Stimulated activated CD4-positive, alpha-beta T cell treated with anti-CD3 and anti-CD28 coated beads, Interleukin-4, amount 100 ng/mL, for 24 hours (primary cell): ENCODE measurements at places on chromosomes 12 and 14.

GRCh38 chr12:48903363-48903981 is 21.8 kb downstream of the FKBP11 start:
- no peak for DNase-seq

- peak; percentile 72 for DNase-seq
Observed at GRCh38 chr14:23321572-23322547, 603 bp downstream of the PABPN1 start.

DNA sequence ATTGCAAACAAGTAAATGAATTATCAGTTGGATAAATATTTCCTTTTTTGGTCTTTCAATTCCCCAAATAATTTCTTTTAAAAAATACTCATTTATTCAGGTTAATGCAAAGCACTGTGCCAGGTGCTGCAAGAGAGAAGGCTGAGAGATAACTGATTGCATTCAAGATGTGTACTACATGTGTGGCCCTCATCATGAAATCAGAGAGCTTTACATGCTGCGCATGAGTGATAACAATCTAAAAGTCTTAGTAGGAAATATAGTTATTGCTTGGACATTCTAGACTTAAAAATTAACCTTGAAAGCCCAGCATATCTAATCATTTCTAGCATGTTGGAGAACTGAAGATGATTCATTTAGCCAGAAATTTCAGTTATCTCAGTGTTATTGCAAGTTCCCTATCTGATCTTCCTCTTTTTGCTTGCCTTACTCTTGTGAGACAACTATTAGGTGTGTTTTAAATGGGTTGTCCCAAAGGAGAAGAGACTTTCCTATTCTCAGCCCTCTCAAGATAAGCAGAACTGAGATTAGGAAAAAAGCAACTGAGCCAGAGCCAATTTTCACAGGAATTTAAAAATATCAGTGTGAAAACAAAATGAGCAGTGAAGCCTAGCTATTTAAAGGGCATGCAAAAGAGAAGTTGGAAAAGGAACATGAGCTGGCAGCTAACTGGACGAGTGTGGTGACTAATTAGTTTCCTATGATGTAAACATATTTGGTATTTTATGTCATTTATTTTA is 60.9 kb downstream of the PLEKHA5 start:
- DNase-seq = no peak

GRCh38 chr14:90814806-90815571 is 1.2 kb downstream of the TTC7B start:
- DNase-seq = no peak

GRCh38 chr14:44979740-44980356 is 17.9 kb downstream of the TOGARAM1 start:
- no peak for DNase-seq

- no peak for DNase-seq
Observed at GRCh38 chr14:36510078-36510799, 9.8 kb downstream of the NKX2-1 start.

- no peak for DNase-seq
Observed at GRCh38 chr14:100571837-100572236, 15.4 kb downstream of the BEGAIN start.

- no peak for DNase-seq
Observed at GRCh38 chr14:67411370-67411769, 595 bp downstream of the PLEK2 start.

- no peak for DNase-seq
Observed at GRCh38 chr14:92135269-92135668, 13.5 kb downstream of the CPSF2 start.

GRCh38 chr14:104787736-104788135 is 7.8 kb downstream of the AKT1 start:
- no peak for DNase-seq

GRCh38 chr14:73394317-73394716 is 64.0 kb downstream of the NUMB start:
- no peak for DNase-seq

DNA sequence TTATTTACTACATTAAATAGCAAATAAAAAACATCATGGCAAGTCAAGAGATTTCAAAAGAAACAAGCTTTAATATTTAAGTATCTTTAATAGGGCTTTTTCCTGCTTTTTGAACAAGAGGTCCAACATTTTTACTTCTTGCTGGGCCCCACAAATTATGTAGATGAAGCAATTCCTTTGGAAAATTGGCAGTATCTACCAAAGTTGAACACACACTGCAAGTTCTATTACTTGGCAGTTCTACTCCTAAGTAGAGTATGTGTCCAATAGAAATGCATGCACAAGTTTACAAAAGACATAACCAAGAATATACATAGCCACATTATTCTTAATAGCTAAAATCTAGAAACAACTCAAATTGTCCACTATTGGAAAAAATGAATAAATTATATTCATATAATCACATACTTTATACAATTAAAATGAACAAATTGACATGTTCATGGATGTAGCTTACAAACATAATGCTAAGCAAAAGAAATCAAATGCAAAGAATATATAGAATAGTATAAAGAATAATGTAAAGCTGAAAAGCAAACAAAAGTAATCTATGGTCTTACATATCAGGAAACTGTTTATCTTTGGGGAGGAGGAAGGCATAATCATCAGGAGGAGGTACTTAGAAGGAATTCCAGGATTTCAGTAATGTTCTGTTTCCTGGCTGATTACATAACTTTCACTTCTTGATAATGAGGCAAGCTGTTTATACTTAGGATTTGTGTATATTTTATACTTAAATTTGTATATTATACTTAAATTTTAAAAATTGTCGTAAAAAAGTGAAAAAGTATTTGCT is 6.5 kb upstream of the TMBIM4 start:
- DNase-seq = no peak

DNA sequence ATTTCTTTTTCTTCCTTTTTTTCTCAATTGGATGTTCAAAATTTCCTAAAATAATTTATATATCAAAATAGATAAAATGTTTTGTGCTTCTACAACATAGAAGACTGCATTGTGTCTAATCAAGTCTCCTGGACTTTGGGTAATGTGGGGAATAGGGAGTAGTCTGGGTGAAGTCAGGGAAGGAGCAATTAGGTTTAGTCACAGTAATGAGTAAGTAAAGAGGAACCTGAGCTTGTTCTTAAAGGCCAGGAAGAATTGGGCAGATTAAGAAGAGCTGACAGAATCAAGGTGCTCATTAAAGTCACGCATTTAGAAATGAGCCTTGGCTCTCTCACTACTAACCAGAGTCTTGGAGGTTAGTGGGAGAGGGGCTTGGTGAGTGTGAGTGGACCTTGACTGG is 233.3 kb upstream of the SSTR1 start:
- DNase-seq = no peak

DNA sequence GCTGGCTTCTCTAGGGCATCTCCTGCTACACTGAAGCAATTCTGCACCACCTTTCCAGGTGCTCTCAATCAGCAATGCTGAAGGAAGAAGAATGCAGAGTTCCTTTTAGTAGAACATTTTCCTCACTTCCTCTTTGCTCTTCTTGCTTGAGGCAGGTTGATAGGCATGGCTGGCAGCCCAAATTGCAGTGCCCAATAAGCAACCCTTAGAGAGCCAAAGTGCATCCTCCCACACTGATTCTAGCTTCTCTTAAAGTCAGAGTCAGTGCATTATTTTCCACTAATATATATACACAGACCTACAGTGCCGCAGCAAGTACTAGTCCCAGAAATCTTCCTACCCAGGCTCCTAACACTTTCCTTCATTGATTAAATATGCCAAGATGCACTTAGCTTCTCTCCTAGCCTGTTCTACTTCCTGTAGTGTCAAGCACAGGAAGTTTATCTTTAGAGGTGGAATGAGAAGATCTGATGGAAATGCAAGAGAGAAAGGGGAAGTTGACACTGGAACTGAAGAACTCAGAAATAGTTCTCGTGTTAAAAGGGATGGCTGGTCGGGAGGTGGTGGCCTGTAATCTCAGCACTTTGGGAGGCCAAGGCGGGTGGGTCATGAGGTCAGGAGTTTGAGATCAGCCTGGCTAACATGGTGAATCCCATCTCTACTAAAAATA is 132.7 kb downstream of the SSPN start:
- DNase-seq = no peak

DNA sequence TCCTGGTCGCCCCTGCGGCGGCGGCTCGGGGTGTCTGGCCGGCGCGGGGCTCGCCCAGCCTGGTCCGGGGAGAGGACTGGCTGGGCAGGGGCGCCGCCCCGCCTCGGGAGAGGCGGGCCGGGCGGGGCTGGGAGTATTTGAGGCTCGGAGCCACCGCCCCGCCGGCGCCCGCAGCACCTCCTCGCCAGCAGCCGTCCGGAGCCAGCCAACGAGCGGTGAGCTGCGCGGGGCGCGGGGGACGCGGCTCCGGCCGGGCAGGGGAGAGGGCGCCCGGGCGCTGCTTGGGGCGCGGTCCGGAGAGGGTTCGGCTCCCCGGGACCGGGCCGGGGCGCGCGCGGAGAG is at the start of gene LGALS3:
LGALS3 (plus strand) TSS at position 167 of the 342 bp plus-strand sequence. CDS start 8,122 bp downstream, outside the sequence.
- DNase-seq = peak; percentile 28

GRCh38 chr14:23555533-23555881 is 564 bp upstream of the THTPA start:
- DNase-seq = no peak

DNA sequence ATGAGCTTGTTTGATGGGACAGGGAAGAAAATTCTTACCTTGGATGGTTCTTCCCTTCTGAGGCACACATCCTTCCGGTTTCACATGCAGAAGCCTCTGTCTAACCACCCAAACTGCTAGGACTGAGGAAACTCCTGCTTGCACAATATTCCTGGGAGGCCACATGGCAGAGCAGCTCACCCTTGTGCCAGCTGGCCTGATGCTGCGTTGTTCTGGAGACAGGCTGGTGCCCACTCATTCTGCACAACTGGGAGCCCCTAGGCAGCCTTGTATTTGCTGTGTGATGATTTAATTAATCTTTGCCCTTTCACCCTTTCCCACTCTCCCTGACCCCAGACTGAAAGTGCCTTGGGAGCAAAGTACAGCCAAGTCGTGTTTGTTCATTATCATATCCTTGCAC is 130.8 kb downstream of the RTN1 start:
- DNase-seq = no peak

GRCh38 chr12:128797119-128798118 is 26.3 kb downstream of the SLC15A4 start:
- no peak for DNase-seq

DNA sequence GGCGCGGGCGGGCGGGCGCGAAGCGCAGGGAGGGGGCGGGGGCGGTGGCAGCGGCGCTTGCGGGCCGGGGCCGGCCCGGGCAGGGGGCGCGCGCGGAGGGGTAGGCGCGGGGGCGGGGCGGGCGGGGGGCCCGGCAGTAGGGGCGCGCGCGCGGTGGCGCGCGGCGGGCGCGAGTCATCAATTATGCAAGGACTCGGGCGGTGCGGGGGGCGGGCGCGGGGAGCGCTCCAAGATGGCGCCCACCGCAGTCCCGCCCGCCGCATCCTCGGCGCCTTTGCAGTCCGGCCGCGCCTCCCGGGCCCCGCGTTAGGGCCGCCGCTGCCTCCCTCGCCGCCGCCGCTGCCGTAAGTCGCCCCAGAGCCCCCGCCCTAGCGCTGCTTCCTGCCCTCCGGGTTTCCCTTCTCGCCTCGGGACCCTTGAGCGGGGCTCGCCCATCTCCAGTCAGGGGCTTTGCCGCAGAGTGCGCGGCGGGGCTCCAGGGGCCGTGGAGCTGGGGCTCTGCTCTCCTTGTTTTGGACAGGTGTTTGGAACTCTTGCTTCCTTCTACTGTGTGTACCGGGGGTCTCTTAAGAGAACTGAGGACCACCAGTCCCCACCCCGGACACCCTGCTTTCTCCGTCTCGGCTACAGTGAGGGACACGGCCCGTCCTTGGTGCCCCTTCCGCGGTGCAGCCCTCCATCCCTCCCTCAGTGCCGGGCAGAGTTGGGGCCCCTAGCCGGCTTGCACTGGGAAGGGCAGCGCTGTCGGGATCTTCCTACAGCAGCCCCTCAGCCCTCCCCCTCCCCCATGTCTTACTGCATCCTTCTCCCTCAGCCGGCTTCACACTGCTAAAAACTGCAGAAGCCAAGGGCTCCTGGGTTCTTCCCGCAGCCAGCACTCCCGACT is at the start of gene SCN8A:
SCN8A (plus strand) TSS at position 218 of the 886 bp plus-strand sequence. CDS start 71,585 bp downstream, outside the sequence.
- DNase-seq = peak; percentile 57

DNA sequence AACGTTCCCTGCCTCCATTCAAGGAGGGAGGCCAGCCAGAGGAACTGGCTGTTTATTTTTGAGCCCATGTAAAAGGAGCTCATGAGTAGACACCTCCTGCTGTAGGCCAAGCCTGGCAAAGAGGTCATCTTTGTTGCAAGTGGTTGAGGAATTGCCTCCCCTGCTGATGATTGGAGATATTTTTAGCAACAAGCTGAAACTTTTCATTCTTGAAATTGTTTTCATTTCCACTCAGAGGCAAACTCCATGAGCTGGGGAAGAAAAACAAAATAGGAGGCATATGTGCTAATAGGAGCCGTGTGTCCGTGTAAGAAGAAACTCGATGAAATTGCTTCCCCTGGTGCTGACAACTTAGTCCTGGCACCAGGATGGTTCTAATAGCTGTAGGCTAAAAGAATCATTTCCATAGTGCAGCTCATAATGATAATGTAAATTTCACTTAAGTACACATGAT is 440.1 kb upstream of the FAR2 start:
- no peak for DNase-seq

GRCh38 chr12:18340786-18341185 is 79.5 kb downstream of the PIK3C2G start:
- no peak for DNase-seq

- no peak for DNase-seq
Observed at GRCh38 chr14:87629788-87630187, 363.2 kb downstream of the GALC start.

- no peak for DNase-seq
Observed at GRCh38 chr12:38775457-38775856, 129.9 kb downstream of the CPNE8 start.

- no peak for DNase-seq
Observed at GRCh38 chr12:78792052-78792698, 72.4 kb upstream of the SYT1 start.

GRCh38 chr12:127559349-127560040 is 707.5 kb upstream of the TMEM132C start:
- DNase-seq = peak; percentile 64

DNA sequence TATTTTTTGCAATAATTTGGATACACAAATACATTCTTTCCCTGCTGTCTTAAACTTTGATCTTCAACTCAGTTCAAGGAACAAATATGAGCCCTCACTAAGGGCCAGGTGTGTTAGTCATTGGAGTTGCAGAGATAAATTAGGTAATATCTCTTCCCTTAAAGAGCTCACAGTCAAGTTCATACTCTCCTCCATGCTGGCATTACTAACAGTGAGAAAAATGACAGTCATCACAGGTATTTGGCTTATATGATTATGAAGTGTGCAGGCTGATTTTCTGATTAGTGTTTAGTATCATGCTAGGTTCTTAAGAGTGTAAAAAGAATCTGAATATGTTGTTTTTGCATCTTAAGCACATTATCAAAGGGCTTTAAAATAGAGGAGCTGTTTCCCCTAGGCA is 594.7 kb downstream of the CCER1 start:
- DNase-seq = no peak
